ENCODE measurements at places on chromosomes 6 and 20.

DNA sequence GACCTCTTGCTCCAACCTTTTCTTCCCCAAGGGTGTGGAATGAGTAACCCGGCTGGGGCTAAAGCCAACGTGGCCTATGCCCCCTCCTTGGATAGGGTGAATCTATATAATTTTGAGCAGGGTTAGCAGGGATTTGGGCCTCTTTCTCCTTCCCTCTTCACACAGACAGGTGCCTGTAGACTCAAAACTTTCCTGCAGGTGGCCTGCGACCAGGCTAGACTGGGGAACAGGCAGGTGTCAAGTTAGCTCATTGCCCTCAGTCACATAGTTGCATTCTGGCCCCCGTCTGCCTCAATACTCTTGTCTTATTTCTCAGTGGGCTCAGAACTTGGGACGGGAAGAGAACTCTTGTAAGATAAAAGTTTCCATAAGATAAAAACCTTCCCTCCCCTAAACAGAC is 243.0 kb downstream of the ATXN1 start:
- no peak for DNase-seq

GRCh38 chr6:133964052-133964451 is 11.0 kb downstream of the TBPL1 start:
- no peak for DNase-seq

DNA sequence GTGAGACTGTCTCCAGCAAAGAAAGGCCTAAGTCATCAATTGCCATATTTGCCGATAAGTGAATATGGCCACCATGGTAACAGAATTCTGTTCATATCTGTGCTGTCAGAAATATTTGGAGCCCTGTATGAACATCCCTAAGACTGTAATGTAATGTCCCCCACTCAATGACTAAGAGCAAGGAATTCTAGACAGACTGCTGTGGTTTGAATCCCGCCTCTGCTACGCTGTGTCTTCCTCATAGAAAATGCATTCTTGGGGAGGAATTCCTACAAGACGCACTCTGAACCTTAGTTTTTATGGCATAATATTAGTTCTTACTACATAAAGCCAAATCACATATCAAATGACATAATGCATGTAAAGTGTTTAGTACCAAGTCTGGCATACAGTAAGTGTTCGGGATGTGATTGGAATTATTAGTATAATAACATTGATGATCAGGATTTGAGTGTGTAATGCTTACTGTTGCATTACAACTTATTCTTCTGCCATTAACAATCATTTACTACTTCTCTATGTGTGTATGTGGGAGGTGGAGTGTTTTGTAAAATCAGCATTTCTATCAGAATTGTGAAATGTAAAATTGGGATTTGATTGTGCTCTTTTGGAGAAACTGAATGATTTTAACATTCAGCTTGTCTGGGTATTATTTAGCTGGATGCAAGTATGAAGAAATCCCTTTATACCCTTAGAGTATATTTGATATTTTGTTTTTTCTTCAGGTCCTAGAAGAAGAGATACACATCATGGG is 103.0 kb downstream of the OLIG3 start:
- DNase-seq: no peak

DNA sequence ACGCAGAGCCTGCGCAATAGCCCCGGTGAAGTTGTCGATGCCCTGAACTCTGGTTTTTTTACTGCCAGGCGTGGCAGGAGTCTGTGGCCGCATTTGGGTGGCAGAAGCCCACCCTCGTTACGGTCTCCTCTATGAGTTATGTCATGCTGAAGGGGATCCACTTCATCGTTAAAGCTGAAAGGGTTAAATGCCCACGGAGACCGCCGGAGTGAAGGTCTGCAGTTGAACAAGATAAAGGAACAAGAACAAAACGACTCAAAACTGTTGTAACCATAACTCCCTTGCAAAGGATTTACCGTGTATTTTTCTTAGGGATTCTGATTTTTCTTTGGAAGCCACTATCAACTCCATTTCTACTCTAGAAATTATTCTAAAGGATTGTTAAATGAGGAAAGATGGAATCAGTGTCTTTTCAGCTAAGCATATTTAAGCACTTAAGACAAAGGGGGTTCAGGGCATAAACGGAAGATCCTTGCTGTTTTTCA is 501 bp upstream of the ELOVL5 start:
- no peak for DNase-seq

DNA sequence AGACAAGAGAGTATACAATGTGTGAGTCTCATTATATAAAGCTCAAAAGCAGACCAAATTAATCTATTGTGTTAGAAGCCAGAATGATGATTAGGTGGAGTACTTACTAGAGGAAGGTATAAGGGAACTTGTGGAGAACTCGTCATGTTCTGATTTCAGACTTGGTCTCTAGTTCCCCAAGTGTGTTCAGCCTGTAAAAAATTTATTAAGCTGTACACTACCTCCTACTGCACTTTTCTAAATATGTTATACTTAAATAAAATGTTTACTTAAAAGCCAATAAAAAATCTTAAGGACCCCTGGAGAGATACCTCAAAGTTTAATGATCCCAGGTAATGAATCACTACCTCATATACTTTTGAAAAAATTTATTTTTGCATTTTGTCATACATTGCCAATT is 130.4 kb upstream of the PLCB4 start:
- DNase-seq: no peak

DNA sequence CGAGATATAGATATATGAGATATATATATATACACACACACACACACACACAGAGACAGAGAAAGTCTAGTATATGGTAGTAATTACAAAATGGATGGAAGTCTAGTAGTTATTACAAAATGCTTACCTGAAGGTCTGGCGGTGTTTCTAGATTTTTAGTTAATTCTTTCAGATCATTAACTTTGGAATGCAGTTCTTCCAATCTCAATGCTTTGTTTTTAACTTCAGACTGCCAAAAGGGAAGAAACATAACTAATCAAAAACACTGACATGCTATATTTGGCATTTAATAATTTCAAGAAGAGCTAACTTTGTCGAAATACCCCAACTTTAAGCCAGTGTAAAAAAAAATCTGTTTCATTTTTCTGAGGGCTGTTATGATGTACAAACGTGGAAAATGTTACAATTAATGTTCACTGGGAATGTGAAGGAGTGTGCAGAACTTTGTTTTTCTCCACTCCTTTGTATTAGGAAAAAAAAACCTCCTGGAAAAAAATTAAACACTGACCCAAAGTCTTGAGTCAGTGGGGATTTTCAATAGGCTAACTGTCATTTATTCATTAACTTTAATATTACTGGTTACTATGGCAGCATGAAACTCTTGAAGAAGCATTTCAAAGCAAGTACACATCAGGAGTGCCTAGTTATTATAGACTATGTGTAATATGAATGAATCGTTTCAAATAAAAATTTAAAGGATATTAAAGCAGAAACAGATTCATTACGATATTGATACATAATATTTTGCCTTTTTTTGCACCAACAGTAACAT is 232.9 kb downstream of the SYNE1 start:
- no peak for DNase-seq

DNA sequence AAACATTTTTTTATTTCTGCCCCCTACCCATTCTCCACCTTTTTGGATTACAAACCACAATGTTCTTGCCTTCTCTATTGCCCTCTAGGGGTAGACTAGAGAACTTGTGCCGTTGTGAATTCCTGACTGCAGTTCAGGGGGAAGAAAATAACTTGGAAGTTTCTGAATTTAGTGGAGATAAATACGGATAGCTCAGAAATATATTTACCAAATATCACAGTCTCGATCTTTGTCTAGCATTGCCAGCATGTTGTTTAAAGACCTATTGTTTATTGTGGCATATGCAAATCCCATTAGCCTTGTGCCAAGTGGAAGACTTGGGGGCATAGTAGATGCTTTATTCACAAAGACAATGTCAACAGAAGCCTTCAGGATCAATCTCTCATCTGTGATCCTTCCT is 154.1 kb upstream of the MMS22L start:
- DNase-seq: peak; percentile 25

GRCh38 chr6:27251112-27251605 is 3.7 kb downstream of the PRSS16 start:
- DNase-seq: peak; percentile 98

GRCh38 chr20:20566516-20566915 is 145.9 kb downstream of the RALGAPA2 start:
- DNase-seq: no peak

- DNase-seq: no peak
Measured at GRCh38 chr6:35049900-35050756, 91.0 kb downstream of the TCP11 start.

- DNase-seq: no peak
Measured at GRCh38 chr6:135012764-135013163, 41.9 kb downstream of the HBS1L start.

GRCh38 chr20:8796088-8796660 is 272.7 kb upstream of the PLCB4 start:
- no peak for DNase-seq

DNA sequence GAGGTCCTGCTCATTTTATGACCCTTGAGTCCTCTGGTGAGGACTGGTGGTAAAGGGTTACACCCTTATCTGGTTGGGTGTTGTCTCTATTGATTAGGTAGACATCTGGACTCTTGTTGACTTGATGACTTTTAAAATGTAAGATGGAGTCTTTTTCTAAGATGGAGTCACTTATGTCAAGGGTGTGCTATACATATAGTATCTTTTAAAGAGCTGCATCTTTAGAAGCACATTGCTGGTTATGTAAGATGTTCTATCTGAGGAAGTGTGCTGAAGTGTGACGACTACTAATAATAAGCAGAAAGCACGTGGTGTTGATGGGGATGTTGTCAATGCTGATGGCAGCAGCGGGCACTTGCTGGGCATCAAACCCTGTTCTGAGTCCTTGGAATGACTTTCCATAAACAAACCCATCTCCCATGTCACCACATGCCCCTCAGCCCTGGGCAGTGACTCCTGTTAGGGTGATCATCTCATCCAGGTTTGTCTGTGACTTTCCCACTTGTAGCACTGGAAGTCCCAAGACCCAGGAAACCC is 229.6 kb downstream of the EYA2 start:
- no peak for DNase-seq

- no peak for DNase-seq
Measured at GRCh38 chr6:148611213-148611612, 135.6 kb upstream of the UST start.

- no peak for DNase-seq
Measured at GRCh38 chr6:7640607-7641577, 50.9 kb downstream of the SNRNP48 start.

DNA sequence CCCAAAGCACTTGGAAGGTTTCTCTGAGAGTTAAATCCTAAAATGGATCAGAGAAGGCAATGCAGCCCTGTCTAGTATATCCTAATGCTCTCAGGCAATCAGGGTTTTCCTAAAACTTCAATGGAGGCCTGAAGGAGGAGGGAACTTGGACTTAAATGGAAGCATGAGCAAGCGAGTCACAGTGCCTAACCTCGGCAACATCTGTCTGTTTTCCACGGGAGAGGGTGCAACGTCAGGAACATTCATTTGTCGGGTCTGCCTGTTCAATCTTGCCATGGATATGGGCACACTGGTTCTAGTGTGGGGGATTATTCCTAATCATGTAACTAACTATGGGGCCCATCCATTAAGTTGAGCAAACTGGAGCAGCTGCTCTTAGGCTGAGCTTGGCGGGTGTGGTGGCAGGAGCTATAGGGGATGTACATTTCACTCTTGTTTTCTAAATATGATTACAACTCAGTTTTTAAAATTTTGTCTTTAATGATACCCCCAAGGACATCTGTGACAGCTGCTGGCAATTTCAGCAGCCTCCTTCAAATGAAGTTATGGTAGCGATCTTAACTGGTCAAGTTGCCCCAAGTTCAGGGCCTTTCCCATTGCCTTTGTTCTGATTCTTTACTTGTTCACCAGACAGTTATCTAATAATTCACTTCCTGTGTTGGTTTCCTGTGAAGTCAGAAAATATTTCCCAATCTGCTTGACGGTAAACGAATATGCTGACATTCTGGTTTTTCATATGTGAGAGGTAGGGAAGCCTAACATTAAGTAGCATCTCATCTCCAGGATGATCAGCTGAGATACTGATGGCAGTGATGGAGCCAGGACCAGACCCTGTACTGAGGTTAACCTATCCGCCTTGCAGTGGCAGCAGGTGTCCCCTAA is 21.6 kb downstream of the DSE start:
- no peak for DNase-seq

GRCh38 chr6:30495993-30496392 is 6.7 kb downstream of the HLA-E start:
- DNase-seq: no peak

- DNase-seq: no peak
Measured at GRCh38 chr6:9405369-9405768, 970.0 kb upstream of the SLC35B3 start.

DNA sequence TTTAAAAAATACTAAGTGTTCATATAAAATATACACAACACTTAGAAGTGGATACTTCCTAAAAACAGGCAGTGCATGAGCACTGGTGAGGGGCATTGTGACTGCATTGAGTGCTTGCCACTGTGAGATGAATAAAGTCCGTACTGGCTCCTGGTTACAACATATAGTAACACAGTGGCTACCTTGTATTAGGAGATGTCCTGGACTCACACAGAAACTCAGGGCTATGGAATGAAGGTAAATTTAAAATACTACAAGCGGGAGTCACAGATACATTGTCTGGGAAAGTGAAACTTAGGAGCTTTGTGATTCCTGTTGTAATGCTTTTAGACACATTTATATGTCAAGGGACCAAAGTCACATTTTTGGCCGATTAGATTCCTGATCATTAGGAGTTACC is 36.5 kb upstream of the HLA-G start:
- DNase-seq: no peak

- DNase-seq: no peak
Measured at GRCh38 chr6:157586088-157586414, 205.1 kb downstream of the ZDHHC14 start.

DNA sequence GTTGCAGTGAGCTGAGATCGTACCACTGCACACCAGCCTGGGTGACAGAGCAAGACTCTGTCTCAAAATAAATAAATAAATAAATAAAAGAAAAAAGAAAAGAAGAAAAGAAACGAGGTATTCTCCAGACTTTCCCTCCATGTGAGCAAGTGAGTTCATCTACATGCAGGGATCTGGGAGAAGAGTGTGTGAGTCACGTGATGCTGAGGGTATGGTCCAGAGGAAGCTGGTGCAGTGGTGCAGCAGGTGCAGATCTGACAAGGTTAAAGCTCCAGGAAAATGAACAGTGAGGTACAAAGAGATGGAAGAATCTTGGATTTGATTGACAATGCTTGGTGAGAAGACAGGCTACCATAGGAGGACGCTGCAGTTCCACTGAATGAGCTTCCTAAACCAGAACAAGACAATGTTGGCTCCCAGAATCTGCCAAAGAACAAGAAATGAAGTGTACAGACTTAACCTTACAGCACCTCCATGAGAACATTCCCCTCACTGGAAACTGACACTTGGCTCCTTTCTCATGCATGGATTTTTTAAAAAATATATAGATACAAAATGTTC is 79.5 kb upstream of the BTBD3 start:
- DNase-seq: no peak

GRCh38 chr6:5287966-5288297 is 26.6 kb downstream of the FARS2 start:
- DNase-seq: no peak

GRCh38 chr6:37525460-37526357 is 26.0 kb upstream of the CCDC167 start:
- no peak for DNase-seq

GRCh38 chr6:106872049-106872448 is 102.5 kb downstream of the CD24 start:
- no peak for DNase-seq

Measured in NCI-H1105 treated with DMSO at 0.1 percent for 48 hours (cell line).